ENCODE measurements at places on chromosomes 12 and 14.

- no peak for DNase-seq
Measured at GRCh38 chr12:22474970-22475720, 69.2 kb downstream of the C2CD5 start.

- peak; percentile 6 for DNase-seq
Measured at GRCh38 chr12:8087666-8088065, 5.6 kb downstream of the NECAP1 start.

DNA sequence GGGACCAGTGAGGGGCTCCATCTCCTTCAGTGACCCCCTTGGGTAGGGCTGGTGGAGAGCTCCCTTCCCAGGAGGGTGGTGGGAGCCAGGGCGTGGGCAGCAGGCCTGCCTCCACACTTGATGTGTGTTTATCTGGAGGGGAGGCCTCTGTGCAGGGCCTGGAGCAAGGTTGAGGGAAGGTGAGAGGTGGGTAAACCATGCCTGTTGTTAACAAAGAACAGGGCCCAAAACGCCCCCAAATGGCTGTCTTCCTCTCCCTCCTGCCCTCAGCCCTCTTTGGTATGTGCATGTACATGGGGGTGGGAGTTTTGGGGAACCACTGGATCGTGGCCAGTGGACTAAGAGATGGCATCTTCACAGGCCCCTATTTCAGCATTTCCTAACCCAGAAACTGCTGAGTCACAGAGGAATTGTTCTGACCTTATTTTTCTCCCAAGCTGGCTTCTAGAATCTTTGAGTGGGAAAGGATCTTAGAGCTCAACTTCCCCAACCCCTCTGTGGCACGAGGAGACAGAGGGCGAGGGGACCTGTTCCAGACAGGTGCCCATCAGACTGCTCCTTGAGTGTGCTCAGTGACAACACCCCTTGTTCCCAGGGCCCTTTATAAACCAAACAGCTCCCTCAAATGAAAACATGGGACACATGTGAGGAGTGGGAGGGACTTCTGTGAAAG lies 3.6 kb downstream of the SLC48A1 start:
- DNase-seq, result no peak

- DNase-seq, result no peak
Measured at GRCh38 chr12:120646044-120646443, 5.6 kb downstream of the CABP1 start.

DNA sequence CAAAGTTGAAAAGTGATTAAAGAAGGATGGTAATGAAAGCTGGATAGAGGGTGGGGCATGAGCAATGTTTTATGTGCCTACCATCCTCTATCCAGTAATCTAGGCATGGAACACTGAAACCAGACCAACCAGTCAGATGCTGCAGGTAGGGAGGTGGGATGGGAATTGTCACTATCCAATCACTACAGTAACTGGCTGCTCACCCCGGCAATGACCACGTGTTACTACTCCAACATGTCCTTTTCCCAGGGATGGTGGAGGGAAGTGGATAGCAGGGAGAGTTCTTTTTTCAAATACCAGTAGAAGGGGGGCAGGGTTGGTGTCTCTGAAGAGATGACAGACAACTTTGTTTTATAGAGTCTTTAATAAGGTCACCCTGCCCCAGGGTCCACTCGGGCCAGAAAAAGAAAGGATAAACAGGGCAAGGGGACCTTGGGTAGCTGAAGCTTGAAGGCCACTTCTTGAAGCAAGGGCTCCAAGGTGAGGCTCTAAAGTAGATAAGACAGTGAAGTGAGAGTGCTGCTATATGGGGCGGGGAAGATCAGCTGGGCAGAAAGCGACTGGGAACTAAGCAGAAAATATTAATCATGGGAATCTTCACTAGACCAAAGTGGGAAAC lies 14.7 kb upstream of the CDH24 start:
- DNase-seq, result no peak

GRCh38 chr12:53530920-53531319 lies 23.6 kb upstream of the NPFF start:
- no peak for DNase-seq

DNA sequence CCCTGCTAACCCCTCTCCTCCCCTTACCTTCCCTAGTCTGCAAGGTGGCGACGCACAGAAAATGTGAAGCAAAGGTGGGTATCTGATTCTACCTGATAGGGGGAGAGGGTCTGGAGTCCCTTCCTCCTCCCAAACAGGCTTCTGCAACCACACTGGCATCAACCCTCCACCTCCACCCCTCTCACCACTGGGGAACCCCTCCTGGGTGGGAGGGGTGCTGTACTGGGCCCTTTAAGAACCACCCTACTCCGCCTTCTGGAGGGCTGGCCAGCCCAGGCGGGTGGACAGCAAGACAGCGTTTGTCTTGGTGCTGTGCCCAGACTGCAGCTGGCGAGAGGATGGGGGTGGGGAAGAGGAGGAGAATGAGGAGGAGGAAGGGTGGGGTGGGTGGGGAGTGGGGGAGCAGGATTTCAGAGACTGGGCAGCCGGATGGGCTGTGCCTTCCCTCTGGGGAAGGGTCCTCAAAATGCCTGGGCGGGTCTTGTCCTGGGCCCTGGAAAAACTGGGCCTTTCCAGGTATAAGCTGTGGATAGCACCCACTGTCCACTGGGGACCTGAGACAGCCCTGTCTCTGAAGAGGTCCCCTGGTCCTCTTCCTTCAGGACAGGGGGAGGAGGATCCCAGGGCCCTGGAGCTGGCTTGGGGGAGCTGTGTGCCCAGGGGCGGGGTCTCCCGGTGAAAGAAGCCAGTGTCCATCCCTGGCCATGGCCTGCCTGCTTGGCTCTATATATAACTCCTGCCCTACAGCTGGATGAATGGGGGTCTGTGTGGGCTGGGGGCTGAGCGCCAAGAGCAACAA lies 2.8 kb downstream of the TNS2 start:
- DNase-seq, result no peak

- no peak for DNase-seq
Measured at GRCh38 chr12:41380878-41381277, 192.8 kb downstream of the PDZRN4 start.

DNA sequence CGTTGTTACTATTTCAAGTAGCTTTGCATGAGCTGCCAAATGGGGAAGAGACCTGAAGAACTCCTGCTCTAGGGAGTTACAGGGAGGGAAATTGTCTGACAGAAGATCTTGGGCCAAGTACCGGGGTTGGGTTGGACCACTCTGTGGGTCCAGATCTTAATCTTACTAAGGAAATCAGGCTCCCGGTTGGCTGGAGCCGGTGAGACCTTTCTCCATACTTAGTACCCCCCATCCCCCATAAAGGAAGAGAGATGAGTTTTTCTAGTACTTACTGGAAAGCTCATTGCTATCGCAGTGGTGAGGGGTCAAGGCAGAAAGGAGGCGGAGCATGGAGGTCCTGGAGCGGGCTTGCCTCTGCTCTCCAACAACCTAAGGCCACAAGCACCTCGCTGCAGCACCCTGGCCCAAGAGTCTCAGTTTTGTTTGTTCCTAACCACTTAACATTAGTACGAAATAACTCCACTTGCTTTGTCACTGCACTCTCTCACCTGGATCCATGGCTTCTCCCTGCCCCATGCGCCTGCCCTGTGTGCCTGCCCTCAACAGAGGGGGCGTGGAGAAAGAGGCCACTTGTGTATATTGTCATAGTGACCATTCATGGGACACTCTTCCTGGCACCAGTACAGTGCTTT lies 6.8 kb upstream of the UNC119B start:
- DNase-seq, result no peak

GRCh38 chr12:52216807-52217206 lies 16.2 kb upstream of the KRT7 start:
- no peak for DNase-seq

DNA sequence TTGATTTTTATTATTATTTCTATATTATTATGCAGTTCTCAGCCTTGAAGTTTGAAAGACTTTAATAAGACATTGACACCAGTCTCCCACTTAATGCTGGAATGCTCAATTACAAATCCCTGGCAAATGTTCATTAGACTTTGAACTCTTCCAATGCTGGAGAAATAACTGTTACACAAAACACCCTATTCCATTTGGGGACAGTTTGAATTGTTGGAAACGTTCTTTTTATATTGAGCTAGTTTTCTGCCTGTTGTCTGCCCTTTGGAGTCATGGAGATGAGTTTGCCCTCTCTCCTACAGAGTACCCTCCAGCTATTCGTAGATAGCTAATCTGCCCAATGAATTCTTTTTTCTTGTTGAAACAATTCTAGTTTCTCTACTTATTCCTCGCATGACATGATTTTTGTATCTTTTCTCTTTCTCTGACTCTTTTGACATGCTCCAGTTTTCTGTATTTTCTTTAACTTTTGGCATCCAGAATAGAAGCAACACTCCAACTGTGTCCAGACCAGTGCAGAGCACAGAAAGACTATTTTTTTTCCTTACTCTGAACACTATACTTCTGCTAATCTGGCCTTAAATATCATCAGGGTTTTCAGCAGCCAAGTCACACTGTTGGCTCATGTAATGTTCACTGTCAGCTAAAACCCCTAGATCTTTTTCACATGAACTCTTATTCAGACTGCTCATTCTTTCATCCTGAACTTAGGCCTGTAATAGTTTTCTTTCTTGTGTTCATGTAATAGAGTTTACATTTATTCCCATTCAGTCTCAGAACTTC lies 379.3 kb downstream of the RAD51B start:
- DNase-seq, result no peak

- DNase-seq, result no peak
Measured at GRCh38 chr14:54105406-54105805, 148.8 kb upstream of the BMP4 start.

GRCh38 chr14:66037361-66037760 lies 448.8 kb upstream of the CCDC196 start:
- no peak for DNase-seq

GRCh38 chr14:64755781-64756221 lies 51.6 kb downstream of the PLEKHG3 start:
- DNase-seq, result peak; percentile 92

- no peak for DNase-seq
Measured at GRCh38 chr14:78982551-78982950, 812.4 kb downstream of the NRXN3 start.

All from central memory CD4-positive, alpha-beta T cell (primary cell).